CD4-positive, alpha-beta T cell treated with Interleukin-6 at 100 ng/mL for 8 hours (primary cell): ENCODE measurements at places on chromosomes 6 and 20.
A peak's percentile ranks its signal among the peaks of the same experiment; 100 is the strongest.

DNA sequence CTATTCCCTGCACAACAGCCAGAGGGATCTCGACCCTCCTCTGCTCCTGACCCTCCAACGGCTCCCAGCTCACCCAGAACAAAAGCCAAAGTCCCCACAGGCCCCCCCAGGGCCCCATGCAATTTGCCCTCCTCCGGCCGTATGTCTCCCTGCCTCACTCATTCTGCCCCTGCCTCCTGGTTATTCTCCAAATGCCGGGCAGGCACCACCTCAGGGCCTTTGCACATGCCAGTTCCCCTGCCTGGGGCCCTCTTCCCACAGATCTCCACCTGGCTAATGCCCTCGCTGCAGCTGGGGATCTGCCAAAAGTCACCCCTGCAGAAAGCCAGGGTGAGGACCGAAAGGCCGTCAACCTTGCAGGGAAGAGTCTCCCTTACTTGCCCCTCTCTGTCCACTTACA, 66.0 kb downstream of the GRM4 start:
- no peak for DNase-seq

- DNase-seq: no peak
Measured at GRCh38 chr20:2839732-2840137, 720 bp downstream of the PCED1A start.

DNA sequence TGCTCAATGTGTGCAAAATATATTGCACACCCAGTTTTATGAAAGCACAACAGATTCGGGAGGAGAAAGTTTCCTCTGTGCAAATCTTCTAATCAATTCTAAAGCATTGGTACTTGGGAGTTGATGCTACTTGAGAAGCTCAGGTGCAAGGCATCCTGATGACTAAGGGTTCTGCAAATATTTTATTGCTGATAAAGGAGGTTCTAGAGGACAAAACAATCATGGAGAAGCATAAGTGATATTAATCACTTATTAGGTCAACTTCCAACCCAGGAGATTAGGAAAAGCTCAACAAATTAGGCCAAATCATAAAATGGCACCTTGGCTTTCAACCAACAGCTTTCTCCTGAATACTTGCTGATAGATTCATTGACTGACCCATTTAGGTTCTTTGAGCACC, 27.1 kb downstream of the CYP24A1 start:
- DNase-seq: no peak

- no peak for DNase-seq
Measured at GRCh38 chr20:53831228-53831627, 237.6 kb upstream of the ZNF217 start.

DNA sequence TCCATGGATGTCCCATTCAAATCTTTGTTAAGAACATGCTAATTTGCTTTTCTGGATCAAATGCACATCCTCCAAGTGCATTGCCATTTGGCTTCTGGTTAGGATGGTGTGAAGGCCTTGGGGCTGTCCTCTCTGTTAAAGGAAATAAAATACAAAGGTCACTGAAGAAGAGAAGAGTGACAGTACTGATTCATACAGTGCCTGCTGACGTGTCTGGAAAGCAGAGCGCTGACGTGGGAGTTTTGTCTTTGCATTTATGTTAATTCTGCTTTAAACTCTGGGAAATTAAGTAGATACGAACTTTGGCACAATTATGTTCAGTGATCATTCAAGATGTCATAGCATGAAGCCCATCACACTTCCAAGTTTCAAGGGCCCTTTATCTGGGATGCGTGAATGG, 33.2 kb downstream of the SYNDIG1 start:
- DNase-seq: no peak

GRCh38 chr6:30325873-30326525, 728 bp upstream of the TRIM39 start:
- DNase-seq: peak; percentile 65

- no peak for DNase-seq
Measured at GRCh38 chr6:128572294-128572693, 51.9 kb upstream of the PTPRK start.

GRCh38 chr6:26008470-26008869, 45.9 kb downstream of the TRIM38 start:
- DNase-seq: no peak

- no peak for DNase-seq
Measured at GRCh38 chr6:22302838-22303237, 6.0 kb upstream of the PRL start.

DNA sequence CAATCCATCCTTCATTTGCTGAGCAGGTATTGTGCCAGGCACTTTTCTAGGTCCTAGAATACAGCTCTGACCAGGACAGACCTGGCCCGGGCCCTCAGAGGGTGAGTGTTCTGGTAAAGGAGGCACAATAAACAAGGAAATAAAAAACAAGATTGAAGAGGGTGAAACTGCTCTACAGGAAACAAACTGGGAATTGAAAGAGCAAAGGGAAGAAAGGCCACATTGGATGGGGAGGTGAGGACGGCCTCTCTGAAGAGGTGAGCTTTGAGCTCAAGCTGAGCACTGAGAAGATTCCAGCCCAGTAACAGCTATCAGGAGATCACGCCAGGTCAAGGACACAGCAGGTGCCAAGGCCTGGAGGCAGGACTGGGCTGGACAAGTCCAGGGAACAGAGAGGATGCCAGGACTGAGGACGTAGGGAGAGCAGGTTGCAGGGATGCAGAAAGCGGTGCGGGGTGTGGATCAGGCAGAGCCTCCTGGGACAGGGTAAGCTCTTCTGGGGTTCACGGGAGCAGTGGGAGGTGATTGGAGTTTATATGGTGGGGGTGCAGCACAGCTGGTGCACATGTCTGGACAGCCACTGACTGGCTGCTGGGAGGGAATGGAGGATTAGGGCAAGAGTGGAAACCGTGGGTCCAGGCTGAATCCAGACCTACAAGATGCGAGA, 433.3 kb downstream of the PREX1 start:
- DNase-seq: no peak

- DNase-seq: no peak
Measured at GRCh38 chr20:32649697-32650400, 23.9 kb downstream of the C20orf203 start.

GRCh38 chr20:1854246-1854645, 41.0 kb upstream of the SIRPA start:
- no peak for DNase-seq

- DNase-seq: peak; percentile 51
Measured at GRCh38 chr20:45833883-45834796, 541 bp downstream of the SNX21 start.

- DNase-seq: no peak
Measured at GRCh38 chr6:77123527-77123926, 339.8 kb downstream of the HTR1B start.

DNA sequence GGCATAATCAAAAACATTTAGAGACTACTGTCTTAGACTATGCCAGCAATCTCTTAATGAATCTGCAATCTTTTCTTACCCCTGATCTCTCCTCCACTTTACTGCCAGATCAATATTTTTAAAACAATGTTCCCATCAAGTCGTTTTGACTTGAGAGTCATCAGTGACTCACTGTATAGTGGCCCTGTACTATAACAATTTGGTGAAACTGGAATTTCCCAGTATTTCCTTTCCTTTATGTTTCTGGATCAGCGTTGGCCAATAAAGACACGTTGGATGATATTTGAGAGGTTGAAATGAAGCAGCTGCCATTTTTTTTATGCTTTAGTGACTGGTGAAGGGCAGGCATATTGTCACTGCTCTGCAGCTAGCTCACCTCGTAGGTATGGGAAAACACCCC, 10.1 kb upstream of the SMIM13 start:
- no peak for DNase-seq

- no peak for DNase-seq
Measured at GRCh38 chr6:126033696-126034095, 47.4 kb downstream of the TRMT11 start.

DNA sequence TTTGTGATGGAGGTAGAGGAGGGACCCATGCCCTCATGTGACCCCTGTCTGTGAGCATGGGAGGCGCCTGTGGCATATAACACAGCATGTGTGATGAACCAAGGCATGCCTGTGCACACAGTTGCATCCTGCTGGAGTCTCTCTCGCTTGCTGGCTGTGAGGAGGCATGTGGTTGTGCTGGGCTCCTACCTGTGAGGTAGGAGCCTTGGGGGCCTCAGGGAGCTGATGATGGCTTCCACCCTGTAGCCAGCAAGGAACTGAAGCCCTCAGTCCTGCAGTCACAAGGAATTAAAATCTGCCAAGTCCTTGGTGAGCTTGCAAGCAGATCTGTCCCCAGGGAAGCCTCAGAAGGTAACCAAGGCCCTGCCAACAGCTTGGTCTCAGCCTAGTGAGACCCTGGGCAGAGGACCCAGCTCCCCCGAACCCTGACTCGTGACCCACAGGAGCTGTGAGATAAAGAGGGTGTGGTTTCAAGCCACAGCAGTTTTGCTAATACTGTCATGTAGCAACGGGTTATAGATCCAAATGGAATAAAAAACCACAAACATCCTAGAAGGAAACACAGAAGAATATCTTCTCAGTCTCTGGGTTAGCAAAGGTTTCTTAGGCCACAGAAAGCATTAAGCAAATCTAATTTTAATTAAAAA, 145.7 kb downstream of the WDR27 start:
- no peak for DNase-seq

DNA sequence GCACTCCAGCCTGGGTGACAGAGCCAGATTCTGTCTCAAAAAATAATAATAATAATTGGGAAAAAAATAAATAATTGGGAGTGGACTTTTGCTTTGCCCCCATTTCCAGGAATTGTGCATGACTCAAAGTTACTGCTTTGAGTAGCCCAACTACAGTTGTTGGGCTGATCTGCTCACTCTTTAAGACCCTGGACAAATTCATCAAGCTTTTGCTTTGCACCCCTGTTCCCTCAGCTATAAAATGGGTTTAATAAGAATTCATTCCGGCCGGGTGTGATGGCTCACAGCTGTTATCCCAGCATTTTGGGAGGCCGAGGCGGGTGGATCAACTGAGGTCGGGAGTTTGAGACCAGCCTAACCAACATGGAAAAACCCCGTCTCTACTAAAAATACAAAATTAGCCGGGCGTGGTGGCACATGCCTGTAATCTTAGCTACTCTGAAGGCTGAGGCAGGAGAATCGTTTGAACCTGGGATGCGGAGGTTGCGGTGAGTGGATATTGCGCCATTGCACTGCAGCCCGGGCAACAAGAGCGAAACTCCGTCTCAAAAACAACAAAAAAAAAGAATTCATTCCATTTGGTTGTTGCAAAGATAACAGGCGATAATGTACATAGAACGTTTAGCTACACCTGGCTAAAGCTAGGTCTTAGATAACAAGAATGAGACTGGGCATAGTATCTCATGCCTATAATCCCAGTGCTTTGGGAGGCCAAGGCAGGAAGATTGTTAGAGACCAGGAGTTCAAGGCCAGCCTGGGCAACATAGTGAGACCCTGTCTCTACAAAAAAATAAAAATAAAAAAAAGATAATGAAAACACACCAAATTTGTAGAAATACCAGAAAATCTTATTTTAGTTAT, 87.9 kb upstream of the ZNF217 start:
- DNase-seq: no peak

DNA sequence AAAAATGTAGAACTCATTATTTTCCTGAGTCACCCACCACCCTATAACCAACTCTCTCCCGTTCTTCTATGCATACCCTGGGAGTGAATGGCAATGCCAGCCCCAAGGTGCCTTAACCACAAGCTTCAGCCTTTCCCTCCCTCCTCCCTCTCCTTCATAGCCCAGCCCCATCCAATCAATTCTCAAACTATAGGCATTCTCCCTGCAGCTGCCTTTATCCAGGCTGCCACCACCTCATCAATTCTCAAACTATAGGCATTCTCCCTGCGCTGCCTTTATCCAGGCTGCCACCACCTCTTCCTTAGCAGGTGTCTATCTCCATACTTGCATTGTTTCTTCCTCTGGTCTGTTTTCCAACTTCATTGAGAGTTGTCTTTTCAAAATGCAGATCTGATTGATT, 77.1 kb downstream of the PLEKHG1 start:
- DNase-seq: no peak

GRCh38 chr6:124994648-124995047, 32.4 kb downstream of the RNF217 start:
- no peak for DNase-seq

DNA sequence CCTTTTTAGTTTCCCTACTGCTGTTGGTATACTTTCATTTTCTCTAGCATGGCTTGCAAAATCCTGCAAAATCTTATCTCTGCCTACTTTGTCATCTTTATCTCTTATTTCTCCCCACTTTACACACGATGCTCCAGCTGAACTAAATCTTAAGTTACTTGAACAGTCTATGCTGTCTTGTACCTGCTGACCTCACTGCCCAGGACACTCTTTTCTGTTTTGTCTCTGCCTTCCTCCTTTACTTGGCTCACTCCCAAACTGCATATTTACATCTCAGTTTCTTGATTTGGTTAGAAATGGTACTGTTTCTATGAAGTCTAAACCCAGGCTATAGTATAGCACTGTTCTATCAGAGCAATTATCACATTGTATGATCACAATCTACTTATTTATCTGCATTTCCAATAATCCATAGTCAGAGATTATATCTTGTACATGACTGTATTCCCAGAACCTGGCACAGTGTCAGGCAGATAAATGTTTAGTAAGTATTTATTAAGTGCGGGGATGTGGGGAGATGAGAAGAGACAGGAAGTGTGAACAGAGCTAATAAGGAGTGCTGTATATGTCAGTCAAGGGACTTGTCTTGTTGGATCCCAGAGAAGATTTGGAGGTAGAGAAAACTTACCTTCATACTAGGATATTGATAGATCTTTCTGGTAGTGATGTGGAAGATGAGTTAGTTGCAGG, 57.6 kb downstream of the ADGRG6 start:
- no peak for DNase-seq

- DNase-seq: no peak
Measured at GRCh38 chr6:38651121-38651784, 11.5 kb upstream of the BTBD9 start.

DNA sequence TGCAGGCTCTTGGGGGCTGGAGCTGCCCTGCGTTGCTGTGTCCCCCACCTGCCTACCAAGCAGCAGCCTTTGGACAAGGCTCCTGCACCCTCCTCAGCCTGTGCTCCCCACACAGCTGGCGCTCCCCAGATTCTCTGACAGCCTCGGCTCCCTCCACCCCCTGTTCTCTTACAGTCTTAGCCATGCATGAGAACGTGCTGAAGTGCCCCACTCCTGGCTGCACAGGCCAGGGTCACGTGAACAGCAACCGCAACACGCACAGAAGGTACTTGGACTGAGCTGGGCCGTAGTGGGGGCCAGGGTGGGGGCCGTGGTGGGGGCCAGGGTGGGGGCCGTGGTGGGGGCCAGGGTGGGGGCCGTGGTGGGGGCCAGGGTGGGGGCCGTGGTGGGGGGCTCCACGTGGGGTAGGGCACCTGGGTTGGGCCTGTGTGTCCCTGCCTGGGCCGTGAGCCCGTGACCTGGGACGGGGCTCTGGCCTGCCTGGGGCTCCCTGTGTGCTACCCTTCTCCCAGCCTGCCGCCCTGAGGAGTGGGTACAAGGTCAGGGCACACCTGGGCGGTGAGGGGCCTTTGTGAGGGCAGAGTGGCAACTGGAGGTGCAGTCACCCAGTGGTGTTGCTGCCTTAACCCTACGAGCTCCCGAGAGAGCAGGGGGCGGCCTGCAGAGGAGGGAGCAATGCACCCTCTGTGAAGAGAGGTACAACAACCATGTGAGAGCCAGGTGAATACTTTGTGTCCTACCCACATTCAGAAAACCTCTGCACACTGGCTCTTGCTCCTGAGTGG, 43.5 kb upstream of the PCMTD2 start:
- no peak for DNase-seq

- DNase-seq: no peak
Measured at GRCh38 chr6:31154436-31154835, 3.2 kb downstream of the CCHCR1 start.
